Activated CD4-positive, alpha-beta T cell treated with anti-CD3 and anti-CD28 coated beads, Interleukin-2, amount 50 U/mL, for 4 hours (primary cell): ENCODE measurements at places on chromosomes 5 and 9.

- no peak for DNase-seq
Measured at GRCh38 chr9:136411378-136411777, 920 bp downstream of the PMPCA start.

GRCh38 chr5:80977764-80978163, 17.6 kb downstream of the RASGRF2 start:
- DNase-seq = no peak

DNA sequence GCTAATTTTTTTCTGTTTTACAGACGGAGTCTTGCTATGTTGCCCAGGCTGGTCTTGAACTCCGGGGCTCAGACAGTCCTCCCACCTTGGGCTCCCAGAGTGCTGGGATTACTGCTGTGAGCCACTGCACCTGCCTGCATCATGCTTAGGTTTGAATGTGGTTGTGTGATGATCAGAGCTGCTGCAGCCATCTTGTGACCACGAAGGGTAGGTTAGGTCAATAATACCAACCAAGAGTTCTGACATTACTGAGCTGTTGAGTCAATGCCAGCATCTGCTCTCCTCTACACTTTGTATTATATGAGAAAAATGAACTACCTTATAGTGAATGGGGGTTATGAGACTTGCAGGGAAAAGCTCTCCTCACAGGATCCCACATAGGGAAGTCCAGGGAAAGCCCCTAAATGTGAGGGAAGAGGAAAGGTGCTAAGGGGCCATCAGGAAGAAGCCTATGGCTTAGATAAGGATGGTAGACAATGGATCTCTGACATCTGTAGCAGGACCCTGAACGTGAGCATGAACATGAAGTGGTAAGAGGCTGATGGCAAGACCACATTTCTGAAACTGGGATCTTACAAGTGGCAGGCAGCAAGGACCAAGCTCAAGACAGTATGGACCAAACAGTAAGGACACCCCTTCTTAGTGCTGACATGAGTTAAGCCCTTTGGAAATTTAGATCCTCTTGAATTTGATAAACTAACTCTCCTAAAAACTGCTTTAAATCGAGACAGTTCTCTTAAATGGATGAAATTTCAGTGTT, 75.7 kb upstream of the ZNF169 start:
- DNase-seq = no peak

- no peak for DNase-seq
Measured at GRCh38 chr5:117812861-117813260, 1175.5 kb downstream of the DTWD2 start.

- DNase-seq = no peak
Measured at GRCh38 chr5:3310541-3311261, 284.9 kb upstream of the IRX1 start.

GRCh38 chr5:139844472-139845145, 49.0 kb downstream of the PSD2 start:
- peak; percentile 69 for DNase-seq

DNA sequence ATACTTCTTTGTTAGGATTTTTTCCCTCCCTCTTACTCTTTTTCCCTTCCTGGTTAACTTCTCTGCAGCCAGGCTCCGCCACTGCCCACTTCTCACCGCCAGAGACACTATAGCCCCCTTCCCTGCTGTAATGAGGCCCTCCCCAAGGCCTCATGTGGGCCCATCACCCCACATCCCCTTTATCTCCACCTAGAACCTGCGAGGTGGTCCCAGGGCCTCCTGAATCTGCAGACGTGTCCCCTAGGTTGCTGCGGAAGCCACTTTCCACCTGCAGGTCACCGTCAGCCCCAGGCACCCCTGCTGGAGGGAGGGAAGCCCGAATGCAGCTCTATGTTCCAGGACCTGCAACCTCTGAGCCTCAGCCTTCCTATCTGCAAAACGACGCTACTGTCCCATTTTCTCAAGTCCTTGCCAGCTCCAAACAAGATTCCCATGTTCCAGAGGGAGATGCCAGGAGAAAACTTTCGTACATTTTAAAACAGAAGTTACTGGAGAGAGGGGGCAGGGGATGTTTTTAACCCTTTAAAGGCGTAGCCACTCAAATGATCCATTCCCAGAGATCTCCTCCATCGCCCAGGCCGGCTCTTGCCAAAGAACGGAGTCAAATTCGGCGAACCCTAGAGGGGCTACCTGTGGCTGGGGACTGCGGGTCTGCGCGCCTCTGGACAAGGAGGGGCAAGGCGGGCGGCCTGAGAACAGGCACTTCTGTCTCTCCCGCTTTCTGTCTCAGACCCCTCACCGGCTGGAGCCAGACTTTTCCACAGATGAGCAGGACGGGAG, 929 bp downstream of the SH3PXD2B start:
- DNase-seq = no peak

DNA sequence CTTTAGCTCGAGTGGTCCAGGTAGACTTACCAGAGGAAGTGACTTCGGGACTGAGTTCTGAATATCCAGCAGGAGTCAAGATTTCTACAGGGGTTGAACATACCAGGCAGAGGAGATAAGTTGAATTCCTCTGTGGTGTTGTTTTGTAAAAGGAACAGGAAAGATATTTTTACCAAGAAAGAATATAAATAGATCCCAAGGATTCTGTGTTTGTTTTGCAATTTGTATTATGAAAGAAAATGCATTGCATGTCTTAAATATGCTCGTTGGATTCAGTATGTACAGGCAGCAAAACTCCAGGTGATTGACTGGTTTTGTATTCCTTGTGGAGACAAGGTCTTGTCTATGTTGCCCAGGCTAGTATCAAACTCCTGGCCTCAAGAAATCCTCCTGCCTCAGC, 197.8 kb downstream of the FRMD3 start:
- DNase-seq = no peak

DNA sequence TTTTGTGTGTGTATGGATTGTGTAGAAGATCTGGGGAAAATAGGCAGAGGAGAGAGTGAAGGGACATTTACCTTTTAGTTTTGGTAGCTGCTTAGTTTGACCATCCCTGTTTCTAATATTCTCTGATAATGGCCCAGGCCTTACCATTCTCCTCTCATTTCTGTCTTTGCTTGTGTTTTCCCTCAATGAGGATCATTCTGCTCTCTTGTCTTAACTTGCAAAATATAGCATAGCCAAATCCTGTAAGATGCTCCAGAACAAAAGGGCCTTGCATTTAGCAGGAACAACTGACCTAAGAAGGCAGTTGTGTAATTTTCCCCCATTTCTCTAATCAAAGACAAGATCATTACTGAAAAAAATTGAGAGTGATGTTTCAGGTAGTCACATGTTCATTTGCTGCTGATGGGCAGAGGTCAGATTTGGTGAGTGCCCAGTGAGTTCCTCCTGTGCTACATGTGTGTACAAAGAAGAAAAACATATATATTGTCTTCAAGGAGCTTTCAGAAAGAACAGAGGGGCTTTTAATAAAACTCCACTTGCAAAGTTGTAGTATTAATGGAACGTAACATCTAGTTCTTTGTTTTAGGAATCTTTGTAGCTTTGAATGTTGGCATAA, 139.5 kb downstream of the KDM4C start:
- no peak for DNase-seq

DNA sequence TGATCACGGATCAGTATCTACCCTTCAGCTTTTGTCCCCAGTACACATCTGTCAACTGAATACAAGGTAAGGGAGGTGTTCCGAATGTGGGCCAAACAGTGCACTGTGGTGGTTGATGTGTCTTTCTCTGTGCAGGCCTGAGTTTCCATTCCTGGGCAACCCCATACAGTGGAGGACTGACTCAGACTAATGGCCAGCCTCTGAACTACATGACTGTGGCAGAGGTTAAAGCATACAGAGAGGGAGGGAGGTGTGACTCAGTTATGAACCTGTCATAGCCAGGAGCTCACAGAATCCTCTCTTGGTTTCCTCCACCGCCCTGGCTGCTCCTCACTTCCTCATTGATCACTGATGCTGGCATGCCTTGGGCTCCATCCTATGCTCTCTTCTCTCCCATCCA, 136.4 kb upstream of the TAS2R1 start:
- no peak for DNase-seq

DNA sequence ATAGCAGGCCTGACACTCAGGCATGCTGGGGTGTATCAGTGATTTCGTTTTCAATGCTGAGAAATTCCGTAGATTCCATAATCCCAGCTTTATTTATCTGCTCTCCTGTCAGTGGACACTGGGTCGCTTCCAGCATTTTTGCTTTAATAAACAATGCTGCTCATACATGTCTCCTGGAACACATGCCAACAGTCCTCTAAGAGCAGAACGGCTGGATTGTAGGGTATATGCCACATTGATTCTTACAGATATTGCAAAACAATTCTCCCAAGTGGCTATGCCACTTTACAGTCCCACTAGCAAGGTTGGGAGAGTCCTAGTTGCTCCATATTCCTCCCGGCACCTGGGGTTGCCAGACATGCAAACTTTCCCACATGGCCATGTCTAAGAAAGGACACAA, 81.9 kb downstream of the RAPGEF1 start:
- DNase-seq = no peak

GRCh38 chr9:36959681-36960574, 74.1 kb downstream of the PAX5 start:
- no peak for DNase-seq

- no peak for DNase-seq
Measured at GRCh38 chr5:158050421-158050820, 191.5 kb upstream of the CLINT1 start.

DNA sequence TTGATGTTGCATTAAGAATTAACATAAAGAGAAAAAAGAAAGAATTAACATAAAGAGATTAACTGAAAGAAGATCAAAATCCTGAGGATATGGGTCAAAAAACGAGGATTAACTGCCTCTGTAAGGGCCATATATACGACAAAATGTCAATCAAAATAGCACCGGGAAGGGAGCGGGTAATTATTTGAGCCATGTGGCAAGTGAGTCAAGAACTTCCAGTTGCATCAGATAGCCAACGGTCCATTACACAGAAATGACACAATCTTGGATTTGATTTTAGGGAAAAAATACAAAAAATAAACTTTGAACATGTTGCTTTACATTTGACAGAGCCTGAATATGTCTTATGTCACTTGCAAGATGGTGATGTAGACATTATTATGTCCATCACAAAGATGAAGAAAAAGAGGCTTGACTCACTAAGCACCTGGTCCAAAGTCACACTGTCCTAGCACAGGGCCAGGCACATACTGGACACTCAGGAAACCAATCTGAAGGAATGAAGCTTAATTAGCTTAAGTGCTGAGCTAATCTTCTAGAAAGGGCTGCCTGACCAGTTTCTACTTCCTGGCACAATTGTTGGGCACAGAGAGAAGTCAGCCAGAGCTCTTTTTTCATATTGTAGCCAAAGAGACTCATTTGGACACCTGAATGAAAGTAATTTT, 273.2 kb upstream of the PAPPA start:
- no peak for DNase-seq
